Stimulated activated CD8-positive, alpha-beta memory T cell treated with anti-CD3 and anti-CD28 coated beads, Interleukin-7, amount 100 ng/mL, for 48 hours (primary cell): ENCODE measurements at places on chromosomes 11 and 22.

DNA sequence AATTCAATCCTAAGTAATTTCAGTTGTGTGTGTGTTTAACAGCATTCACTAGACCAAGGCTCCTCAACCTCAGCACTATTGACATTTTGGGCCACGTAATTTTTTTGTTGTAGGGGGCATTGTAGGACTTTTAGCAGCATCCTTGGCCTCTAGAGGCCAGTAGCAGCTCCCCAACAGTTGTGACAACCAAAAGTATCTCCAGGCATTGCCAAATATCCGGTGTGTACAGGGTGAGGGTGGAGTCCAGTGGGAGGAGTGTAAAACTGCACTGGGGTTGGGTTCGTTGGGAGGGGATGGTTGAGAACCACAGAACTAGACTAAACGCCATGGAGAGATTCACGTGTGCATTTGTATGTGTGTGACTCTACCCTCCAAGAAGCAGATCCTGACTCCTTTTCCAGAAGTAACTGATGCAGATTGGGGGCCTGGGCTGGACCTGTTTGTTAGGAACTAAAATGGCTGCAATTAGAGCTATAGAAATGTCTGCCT, 5.9 kb upstream of the PHF21A start:
- DNase-seq, result peak; percentile 29

DNA sequence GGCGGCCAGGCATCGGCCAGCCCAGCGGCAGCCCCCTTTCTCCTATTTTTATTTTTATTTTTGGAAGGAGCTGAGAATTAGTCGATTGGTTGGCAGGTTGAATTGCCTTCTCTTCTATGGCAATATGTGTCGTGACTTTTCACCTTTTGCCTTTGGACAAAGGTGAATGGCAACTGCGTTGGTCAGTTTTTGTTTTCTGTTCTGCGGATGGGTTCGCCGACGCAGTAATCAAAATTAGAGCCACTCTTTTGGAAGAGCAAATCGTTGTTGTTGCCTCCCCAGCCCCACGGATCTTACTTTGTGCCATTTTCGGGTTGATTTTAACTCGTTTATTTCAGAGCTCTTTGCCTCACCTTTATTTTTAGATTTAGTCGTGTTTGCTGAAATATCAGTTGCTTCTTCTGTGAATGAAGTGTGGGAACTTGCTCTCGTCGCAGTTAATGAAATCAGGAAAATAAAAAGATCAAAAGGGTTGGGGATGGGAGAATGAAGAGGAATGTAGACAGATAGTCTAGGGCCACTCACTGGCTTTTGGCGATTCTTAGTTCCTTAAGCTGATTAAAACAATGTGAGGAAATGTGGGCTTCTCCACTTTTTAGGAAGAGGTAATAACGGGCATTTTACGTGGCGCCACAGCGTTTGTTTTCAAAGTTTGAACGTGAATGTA, 1.6 kb downstream of the CECR2 start:
- DNase-seq, result no peak

GRCh38 chr11:45606514-45607281, 58.7 kb downstream of the CHST1 start:
- DNase-seq, result no peak

- DNase-seq, result no peak
These were observed 42.0 kb downstream of the SERPINH1 start for GRCh38 chr11:75603791-75604736.

DNA sequence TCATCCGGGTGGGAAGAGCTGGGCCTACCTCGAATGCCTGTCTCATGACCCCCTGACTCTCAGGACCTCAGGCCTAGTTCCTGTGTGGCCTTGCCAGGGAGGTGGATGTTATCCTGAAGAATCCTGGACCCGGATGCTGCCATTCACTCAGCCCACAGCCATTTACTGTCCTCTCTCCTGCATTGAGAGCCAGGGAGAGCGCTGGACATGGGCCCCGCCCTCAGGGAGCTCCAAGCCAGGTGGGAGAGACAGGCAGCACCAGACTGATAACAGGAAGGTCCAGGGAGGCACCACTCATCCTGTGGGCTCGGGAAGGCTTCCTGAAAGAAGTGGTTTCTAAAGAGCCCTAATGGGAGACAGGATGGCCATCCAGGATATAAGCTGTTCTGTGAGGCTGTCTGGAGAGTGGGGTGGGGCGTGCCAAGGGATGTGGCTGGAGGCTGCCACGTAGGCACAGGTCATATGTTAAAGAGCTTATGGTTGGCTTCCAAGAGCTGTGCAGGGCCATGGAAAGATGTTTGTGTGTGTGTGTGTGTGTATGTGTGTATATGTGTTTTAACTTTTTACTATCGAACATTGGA, 8.6 kb downstream of the SERPINH1 start:
- DNase-seq, result no peak
